ENCODE measurements at places on chromosomes 6 and 20. TPM values are rescaled to one million over a fixed set of nuclear protein-coding genes. Genes with fewer than 3 reads are reported as not detected.

DNA sequence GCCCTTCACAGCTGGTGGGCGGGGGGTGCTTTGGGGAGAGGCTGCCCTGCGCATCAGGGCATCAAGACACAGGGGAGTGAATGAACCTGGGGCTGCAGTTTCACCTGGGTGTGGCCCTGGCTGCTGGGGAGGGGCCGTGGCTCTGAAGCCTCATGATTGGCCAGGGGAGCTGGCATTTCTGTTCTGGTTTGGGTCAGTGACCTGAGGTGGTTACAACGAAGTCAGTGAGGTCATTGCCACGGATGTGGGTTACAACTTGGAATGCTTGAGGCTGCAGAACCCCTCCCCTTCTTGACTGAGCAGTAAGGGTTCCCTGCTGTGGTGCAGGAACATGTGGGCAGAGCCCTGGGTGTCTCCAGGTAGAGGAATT lies 3.0 kb downstream of the TCEA2 start:
- no peak for DNase-seq

EEF1A1 gene
- polyA plus RNA-seq, result 28,084 TPM

GRCh38 chr6:15462717-15463525 lies 199.9 kb downstream of the DTNBP1 start:
- peak; percentile 45 for DNase-seq

ATAT1 gene
- polyA plus RNA-seq, result 21.0 TPM

DNA sequence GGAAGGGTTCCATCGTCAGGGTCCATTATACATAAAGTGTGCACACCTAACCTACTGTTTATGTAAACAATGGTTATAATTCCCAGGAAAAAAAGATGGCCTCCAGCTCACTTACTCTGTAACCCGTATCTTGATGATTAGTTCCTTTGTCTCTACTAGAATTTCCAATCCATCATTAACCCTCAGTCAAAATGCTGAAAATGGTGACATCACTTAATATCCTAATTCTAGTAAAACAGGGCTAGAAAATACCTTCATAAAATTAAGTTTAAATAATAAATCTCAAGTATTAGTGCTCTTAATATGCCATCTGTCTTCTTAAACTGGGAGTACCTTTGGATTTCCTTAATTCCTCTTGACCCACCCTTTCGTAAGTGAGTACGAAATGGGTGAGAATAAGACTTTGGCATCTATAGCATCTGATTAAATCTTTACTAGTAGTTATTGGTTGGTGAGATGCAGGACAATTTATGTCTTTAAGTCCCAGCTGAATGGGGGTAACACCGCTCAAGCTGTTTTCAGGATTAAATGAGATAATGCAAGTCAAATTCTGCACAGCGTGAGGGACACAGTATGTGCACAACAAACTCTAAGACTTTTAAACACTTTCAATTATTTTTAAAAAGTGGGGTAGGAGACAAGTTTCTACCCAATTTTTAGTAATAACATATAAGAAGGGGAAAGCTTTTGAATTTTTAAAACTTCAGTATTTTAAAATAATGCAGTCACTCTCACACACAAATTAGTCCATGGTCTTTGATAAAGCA lies 1.6 kb downstream of the HMGN3 start:
- DNase-seq, result no peak

GRCh38 chr6:140850438-140850837 lies 1282.3 kb upstream of the GJE1 start:
- no peak for DNase-seq

DNA sequence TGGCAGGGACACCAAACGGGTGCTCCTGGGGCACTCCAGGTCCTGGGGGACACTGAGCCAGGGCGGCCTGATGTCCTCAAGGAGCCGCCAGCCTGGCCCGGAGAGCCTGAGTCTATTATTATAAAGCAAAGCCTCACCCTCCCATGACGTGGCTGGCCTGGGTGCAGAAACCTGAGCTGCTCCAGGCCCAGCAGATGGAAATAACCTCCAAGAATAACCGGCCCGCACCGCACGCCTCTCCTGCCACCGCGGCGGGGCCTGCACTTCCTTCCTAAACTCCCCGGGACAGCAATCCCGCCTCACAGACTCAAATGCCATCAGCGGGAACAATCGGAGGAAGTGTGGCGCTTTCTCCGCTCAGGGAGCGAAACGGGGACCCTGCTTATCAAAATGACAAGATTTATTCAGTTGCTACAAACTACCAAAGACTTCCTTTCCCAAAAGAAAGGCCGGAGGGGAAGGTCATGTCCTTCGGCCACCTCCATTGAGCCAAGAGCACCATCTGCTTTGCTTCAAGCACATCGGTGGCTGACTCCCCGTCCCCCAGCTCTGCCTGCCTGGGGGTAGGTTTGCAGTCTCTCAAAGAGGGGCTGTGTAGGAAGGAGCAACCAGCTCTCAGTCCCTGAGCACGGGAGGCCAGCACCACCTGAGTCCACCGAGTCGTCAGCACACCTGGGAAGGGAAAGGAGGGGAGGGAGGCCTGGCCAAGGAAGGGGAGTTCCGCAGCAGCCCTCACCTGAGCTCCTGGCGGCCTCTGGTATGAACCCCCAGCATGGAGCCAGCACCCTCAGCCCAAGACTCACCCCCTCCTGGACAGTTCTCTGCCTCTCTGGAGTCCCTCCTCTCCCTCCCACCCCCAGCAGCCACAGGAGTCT lies 78.6 kb upstream of the QKI start:
- peak; percentile 80 for DNase-seq

- no peak for DNase-seq
Observed at GRCh38 chr6:92289831-92290230, 1129.5 kb downstream of the EPHA7 start.

- DNase-seq, result no peak
Observed at GRCh38 chr6:120945905-120946594, 388.2 kb downstream of the TBC1D32 start.

DNA sequence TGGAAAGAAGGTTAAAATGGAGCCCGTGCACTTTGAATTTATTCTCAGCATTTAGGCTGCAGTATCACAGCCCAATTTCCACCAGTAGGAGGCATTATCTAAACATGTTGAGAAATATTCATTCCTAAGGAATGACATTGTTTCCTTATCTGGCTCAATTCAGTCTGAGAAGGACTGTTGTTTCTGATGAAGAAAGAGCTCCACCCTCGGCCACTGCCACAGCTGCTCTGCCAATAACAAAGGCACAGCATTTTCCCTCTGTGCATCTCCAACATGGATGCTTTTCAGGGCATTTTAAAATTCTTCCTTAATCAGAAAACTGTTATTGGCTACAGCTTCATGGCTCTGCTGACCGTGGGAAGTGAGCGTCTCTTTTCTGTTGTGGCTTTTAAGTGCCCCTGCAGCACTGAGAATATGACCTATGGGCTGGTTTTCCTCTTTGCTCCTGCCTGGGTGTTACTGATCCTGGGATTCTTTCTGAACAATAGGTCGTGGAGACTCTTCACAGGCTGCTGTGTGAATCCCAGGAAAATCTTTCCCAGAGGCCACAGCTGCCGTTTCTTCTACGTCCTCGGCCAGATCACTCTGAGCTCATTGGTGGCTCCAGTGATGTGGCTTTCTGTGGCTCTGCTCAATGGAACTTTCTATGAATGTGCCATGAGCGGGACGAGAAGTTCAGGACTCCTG lies at the start of gene CALHM5:
CALHM5 (plus strand) TSS at position 216 of the 687 bp plus-strand sequence; CDS start at position 274, 58 bp downstream.
- DNase-seq, result peak; percentile 36

OPN5 gene
- polyA plus RNA-seq, result not detected

GRCh38 chr20:35952480-35953386 lies 1.6 kb downstream of the SCAND1 start:
- no peak for DNase-seq

HTR1B gene
- not detected for polyA plus RNA-seq

- DNase-seq, result no peak
Observed at GRCh38 chr6:108726726-108727339, 121.4 kb upstream of the ARMC2 start.

LIN28B gene
- polyA plus RNA-seq, result not detected

GRCh38 chr6:23414051-23414445 lies 712.0 kb upstream of the NRSN1 start:
- DNase-seq, result peak; percentile 76

DNA sequence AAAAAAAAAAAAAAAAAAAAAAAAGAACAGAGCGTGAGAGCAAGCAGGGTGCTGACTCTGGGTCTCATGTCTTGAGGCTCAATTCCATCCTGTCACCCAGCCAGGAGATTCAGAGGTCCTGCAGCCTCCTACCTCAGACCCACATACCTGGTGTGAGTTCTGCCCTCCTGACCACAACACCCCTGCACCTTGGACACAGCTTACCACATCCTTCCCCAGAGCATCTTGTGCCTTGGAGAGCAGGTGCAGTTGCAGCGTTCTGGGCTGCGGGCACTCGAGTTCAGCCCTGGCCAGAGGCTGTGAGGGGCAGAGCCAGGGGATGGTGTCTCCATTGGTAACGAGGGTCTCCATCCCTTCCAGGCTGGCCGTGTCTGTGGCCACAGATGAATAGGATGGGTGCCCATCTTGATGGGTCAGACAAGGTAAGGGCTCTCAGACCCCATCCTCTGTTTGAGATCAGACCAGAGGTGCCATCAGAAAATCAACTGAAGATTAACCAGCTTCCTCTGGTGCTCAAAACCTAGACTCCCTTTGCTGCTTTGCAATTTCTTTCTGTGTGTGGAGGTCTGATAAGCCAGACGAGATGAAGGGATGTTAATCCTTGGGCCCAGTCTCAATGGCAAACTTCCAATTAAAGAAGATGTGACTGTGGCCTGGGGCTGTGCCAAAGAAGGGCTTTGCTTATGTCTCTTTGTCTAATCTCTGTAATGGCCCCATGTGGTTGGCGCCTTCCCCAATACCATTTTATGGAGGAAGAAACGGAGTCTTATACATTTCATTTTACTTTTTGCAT lies 14.7 kb upstream of the ZNF831 start:
- DNase-seq, result no peak
